ENCODE measurements at places on chromosomes 6 and 20.

- no peak for DNase-seq
Measured at GRCh38 chr20:36574366-36575135, 1.2 kb downstream of the TGIF2 start.

GRCh38 chr6:101417900-101418299 is 24.4 kb downstream of the GRIK2 start:
- DNase-seq = no peak

DNA sequence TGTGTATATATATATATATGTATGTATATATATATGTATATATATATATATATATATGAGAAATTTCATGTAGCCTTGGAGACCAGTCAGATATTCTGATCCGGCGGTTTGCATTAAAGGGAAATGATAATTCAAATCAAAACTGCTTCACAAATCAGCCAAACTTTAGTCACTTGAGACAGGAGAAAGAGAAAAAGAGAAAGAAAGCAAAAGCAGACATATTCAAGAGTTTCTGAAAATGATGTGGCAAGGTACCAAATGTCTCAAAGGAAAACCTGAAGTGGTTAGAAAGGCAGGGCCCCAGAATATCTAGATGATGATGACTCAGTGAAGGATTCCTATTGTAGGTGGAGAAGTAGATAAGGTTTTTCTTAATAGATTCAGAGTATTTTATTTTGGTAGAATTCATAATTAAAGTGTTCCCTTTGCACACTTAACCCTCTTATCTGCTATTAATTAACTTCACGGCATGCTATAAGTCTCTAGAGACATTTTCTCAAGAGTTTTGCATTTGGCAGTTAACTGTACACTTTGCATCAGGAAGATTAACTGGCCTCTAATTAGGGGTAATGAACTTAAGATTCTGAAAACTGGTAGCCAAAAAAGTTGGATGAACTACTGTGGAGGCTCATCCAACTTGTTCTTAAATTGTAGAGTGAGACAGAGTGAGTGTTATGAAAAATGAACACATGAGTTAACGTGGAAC is 50.1 kb upstream of the ASF1A start:
- DNase-seq = no peak

DNA sequence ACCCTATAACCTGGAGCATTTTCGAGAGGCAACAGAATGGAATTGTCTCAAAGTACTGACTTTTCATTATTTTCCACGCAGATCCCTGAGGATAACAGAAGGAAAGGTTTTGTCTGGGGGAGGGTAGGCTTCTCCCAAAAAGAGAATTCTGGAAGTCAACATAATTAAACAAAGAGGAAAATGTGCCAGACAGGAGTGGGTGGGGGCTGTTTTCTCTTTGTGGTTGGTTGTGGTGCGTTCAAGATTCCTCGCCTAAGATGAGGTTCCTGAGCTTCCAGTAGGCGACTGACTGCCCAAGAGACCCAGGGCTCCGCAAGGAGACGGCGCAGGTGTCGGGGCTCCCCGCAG is 70.4 kb downstream of the SOX4 start:
- no peak for DNase-seq

GRCh38 chr6:155152211-155153076 is 111.4 kb upstream of the CLDN20 start:
- no peak for DNase-seq

DNA sequence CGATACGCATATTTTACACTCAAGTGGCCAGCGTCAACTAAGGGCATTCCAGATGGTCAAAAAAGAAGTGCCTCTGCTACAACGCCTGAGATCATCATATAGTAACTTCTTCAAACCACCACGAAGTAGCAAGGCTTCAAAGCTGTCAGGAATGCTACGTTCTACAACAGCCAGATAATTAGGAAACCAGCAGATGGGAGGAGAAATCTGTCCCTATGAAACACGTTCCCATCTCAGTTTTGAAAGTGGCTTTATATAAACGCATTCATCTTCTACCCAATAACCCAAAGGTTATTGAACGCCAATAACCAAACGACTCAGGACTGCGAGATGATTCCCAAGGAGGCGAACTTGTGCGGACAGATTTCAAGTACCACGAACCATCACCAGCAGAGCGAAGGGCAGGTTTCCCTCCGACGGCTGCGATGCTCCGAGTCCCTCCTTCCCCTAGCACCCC is 1.2 kb downstream of the ABHD12 start:
- DNase-seq = no peak

GRCh38 chr6:21367148-21367547 is 226.4 kb upstream of the SOX4 start:
- DNase-seq = no peak

DNA sequence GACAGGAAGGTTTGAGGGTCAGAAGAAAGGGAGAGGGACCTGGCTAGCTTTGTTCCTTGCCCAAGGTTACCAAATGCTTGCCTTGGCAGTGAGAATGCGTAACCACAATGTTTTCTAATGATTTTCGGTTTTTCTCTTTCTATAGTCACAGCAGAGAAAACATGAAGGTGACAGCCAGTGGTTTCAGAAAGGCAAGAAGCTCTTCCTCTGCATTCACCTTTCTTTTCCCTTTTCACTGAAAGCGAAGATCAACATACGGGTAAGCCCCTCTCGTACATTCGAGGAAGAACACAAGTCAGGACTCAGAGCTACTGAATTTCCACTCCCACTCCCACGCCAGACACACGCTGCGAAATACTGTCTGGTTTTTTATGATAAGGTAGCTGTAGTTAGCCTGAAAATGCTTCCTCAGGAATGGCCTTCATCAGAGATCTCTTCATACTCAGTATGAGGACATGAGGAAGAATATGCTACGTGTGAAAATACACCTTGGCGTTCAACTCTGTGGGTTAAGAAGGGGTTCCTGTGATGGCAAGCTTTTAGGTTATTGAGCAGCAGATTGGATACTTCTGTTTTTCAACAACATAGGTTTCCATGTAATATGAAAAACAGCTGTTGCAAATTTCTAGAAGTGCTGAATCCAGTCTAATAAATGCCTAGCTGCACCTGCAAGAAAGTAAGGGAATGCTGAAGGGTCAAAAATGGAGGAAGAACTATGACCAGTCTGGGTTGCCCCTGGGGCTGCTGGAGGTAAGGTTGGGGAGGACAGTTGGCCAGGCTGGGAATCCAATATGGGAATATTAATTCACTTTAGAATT is 7.4 kb upstream of the CD83 start:
- no peak for DNase-seq

GRCh38 chr6:131041814-131042213 is 21.2 kb downstream of the EPB41L2 start:
- no peak for DNase-seq

DNA sequence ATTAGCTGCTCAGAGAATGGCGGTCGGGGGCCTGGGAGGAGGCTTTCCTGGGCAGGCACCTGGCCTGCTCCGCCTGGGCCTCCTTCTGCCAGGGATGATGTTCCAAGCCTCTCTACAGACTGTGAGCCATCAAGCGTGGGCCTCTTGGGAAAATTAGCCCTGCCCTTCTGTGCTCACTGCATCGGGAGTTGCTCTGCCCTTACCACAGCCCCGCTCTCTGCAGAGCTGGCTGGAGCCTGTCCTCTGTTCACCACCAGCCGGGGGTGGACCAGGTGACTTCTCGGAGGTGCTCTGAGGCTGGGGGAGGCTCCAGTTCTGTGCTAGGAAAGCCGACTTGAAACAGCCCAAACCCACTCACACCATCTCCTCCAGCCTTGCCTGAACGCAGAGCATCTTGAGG is 24.2 kb downstream of the MDGA1 start:
- no peak for DNase-seq
